ENCODE measurements at places on chromosomes 6 and 20.

- no peaks in the 10 kb centered on the region for H3K36me3 ChIP-seq
- no peak overlapping the region for H3K27ac ChIP-seq
- DNase-seq: no peak
- H3K4me1 ChIP-seq: no peaks in the 10 kb centered on the region
- no peaks in the 10 kb centered on the region for H3K27me3 ChIP-seq
Observed at GRCh38 chr6:156600678-156601077, 176.5 kb upstream of the ARID1B start.

- H3K36me3 ChIP-seq: no peaks in the 10 kb centered on the region
- no peaks in the 10 kb centered on the region for H3K4me1 ChIP-seq
- no peaks in the 10 kb centered on the region for H3K27me3 ChIP-seq
- H3K27ac ChIP-seq: no peak overlapping the region
- H3K4me3 ChIP-seq: no peak overlapping the region
- DNase-seq: no peak
Observed at GRCh38 chr6:49528571-49528970, 21.9 kb upstream of the C6orf141 start.

DNA sequence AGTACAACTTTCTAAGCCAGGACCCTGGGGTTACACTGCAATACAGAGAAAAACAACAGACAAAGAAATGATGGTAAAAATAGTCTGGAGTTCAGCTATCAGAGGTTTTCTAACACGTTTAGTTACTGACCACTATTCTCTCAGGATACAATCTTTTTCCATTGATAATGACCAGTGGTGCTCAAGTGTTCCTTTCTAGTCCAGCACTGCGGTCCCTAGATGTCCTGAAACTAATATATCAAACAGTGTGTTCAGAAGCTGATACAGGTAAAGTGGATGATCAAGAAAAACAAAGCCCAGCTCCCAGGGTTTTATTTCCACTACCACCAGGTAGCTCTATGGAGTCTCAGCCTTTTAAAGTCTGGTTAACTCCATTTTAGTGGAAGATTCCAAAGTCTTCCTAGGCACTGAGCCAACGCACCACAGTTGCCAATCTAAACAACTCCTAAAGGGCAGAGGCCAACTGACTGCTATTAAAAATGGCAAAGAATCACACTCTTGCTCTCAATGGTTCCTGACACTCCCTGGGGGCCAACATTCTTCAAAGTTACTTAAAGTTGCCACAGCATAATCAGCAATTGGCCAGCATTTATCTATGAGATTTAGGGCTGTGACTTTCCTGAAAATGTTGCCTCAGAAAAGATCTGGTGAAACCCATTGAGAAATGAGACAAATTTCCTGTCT lies 38.2 kb downstream of the DZANK1 start:
- DNase-seq: no peak
- H3K27ac ChIP-seq: peak overlapping the region; percentile 25
- H3K36me3 ChIP-seq: no peaks in the 10 kb centered on the region
- no peaks in the 10 kb centered on the region for H3K27me3 ChIP-seq
- peaks cover 15% of the 10 kb centered on the region for H3K4me1 ChIP-seq

GRCh38 chr6:36052097-36052496 lies 24.5 kb downstream of the MAPK14 start:
- H3K36me3 ChIP-seq: peaks cover 4% of the 10 kb centered on the region
- H3K27ac ChIP-seq: no peak overlapping the region
- H3K27me3 ChIP-seq: no peaks in the 10 kb centered on the region
- no peak overlapping the region for H3K4me3 ChIP-seq

DNA sequence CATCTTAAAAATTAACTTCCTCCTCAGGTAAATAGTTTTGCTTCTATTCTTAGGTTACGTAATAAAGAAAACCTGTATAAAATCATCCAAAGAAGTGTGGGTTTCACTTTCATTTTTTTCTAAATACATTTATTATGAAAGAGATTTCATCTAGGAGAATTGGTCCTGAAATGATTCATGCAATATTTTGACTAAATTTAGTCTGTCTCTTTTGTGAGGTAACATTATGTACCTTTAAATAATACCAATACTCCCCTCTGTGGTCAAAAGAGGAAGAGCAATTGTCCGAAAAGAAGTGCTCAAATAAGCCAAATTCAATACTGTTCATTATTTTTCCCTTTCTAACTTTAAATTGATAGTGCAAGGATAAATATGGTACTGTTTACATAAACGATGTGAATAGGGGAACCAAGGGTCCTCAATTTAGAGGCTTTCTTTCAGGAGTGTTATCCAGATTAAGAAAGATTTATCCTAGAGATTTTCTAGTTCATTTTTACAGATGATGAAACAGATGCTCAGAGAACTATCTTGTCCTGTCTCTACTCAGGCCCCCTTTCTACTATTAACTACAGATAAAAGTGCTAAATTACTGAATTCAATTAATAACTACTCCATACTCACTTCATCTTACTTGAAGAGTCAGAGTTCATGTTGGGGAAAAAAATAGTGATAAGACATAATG lies 26.2 kb downstream of the CYP39A1 start:
- no peaks in the 10 kb centered on the region for H3K27me3 ChIP-seq
- H3K27ac ChIP-seq: no peak overlapping the region
- H3K36me3 ChIP-seq: no peaks in the 10 kb centered on the region
- DNase-seq: no peak
